Karpas-422 (cell line): ENCODE measurements at places on chromosomes 1 and 21.

- DNase-seq, result peak; percentile 5
Measured at GRCh38 chr21:31233711-31234110, 110.3 kb downstream of the TIAM1 start.

DNA sequence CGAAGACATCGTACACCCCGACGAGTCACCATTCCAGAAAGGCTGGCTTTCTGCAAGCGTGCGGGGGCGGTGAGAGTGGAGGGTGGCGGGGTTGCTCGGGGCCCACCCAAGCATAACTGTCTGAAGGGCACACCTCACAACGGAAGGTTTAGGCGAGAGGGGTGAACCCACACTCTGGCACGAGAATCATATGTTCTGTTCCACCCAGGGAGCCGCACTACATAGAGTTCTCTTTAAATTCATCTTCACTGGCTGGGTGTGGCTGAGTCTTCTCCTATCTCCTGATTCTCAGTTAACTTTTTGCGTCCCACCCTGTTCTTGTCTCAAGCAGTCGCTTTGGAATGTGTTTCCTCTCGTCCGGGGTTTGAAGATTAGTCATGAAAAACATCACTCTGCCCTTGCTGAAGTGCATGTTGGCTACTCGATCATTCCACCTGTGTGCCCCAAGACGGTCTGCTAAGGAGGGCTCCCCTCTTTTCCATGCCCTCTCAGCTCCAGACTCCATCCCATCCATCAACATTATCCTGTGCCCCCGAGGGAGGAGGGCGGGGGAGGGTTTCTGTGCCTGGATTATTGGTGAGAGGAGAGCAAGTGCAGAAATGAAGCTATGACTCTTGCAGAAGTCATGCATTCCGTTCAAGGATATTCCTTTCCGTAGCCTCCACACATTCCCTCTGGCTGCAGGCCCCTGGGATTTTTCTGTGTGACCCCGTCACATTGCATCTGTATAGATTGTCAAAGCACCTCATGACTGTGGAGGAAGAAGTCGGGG lies 53.5 kb upstream of the CD34 start:
- DNase-seq, result no peak

GRCh38 chr1:164240081-164240480 lies 318.9 kb upstream of the PBX1 start:
- DNase-seq, result peak; percentile 41

DNA sequence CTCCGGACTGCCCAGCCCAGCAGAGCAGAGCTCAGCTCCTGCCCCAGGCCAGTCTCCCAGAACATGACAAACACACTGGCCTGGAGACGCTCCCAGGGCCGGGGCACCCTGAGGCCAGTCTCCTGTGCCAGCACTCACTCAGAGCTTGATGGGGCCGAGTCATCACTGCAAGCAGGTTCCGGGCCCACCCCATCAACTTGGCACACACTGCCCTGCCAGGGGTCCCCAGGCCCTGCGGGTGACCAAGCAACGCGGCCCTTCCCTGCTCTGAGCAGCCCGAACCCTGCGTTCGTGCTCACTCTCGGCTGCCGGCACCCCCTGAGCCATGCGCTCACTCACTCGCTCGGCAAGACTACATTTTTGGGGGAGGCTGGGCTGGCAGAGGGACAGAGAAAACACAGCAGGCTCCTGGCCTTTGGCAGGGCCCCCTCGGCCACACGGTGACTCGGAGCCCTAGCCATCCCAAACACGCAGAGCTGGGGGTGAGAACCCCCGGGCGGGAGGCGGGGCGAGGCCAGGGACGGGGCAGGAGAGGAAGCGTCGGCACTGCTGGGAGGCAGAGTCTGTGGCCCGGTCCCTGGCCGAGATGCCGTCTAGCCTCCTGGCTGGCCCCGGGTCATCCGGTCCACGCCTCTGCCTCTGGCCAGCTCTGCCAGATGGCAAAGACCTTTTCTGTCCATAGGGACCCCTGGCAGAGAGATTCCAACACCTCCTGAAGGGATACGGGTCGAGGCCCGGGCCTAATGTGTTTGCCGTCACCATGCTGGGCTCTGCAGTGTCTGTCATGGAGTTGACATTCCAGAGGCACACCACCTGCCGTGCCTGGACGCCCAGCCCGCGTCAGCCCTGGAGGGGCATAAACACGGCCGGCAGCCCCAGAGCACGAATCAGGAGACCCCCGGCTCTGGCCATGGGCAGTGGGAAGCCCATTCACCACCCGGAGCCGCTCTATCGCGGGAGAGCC lies 68.0 kb downstream of the MEGF6 start:
- no peak for DNase-seq

DNA sequence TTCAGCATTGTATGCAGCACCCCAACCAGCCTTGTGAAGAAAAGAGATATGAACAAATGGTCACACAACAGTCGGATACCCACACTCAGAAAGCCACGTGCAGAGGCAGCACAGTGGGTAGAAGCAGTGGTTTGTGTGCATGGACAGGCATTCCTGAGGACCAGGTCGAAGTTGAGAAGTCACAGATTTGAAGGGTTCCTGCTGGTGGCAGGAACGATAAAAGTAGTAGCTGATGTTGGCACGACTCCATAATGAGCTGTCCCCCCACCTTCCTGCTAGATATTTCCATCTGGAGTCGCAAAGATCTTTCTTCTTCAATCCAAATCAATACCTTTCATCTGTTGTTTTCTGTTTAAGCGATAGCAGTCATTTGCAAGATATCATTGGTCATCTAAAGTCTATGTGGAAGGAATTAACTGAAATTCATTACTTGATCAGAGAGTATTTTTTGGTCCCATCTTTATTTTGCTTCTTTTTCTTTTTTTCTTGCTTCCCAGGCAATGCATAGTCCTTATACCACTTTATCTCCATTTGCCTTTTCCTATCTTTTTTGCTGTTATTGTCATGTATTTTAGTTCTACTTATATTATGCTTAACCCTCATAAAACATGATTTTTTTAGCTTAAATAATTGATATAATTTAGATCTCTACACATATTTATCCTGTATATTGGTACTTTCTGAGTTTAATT lies 176.4 kb downstream of the DHRS3 start:
- no peak for DNase-seq

DNA sequence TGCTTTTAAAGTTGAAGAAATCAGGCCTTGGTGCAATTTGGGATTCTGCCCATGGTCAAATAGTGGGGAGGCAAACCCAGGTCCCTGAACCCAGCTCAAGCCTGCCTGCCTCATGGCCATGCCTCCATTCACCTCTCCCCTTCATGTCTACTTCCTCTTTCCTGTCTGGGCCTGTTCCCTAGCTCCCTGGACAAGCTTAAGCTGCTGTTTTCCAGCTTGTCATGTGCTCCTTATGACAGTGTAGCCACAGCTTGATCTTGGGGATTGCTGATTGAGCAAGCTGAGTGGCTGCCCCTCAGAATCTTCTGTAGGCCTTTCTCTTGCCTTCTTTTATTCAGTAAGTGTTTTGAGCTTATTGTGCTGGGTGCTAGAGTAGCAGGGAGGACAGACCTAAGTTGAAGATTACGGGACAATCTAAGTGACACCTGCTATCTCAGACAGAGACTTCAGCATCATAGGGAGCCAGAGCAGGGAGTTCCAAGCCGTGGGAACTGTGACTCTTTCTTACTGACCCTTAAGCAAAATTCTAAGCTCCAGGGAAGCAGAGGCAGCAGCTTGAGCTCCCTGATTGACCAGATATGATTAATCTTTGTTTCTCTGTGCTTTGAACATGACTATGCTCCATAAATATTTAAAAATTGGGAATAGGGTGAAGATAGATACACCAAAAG lies 520 bp upstream of the MR1 start:
- DNase-seq, result peak; percentile 78
